ENCODE measurements at places on chromosomes 7 and 10.

DNA sequence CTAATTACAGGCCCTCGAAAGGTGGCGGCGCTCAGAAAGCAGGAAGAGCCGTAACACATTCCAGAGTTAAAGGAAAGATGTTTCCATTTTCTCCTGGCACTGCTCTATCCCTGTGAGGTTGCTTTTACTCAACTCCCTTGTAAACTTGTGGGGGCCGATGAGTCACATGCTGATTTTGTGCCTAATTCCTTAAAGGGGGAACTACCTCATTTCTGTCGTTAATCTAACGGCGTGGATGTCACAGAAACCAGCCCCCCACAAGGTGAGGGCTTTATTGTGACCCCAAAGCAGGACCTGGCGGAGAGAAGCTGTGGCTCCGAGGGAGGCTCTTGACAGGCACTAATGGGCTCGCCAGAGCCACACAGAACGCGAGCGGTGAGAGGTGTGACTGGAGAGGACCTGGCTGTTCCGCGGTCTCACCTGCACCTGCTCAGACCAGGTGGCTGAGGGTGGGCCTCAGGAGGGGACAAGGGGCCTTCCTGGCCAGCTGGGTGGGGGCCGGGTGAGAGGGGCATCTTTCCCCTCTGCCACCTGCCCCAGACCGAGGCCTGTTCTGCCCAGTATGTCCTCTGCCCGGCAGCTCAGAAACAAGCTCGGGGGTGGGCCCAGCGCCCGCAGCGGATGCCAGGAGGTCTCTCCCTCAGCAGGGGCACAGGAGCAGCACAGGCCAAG, 50.9 kb downstream of the CALML3 start:
- no peak for DNase-seq

GRCh38 chr7:2702594-2702957, 14.6 kb downstream of the AMZ1 start:
- DNase-seq = no peak

DNA sequence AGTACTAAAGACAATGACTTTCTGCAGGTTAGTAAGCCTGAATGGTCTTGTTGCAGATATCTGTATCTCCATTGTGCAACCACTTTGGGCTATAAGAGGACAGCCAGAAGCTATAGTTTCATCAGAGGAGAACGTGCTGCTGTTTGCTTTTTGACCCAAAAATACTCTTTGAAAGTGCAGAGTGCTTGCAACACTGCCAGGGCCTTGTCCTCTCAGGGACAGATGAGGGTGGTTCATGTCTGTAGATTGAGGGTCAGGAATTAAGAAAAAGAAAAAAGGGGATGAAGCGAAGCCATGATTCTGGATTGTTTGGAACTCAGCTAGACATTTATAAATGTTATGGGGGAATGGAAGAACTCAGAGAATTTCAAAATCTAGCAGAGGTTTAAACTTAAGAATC, 212.5 kb downstream of the SEC23IP start:
- DNase-seq = no peak

GRCh38 chr10:92997620-92998019, 63.0 kb upstream of the CYP26C1 start:
- no peak for DNase-seq

GRCh38 chr7:46649876-46650275, 728.8 kb upstream of the IGFBP3 start:
- no peak for DNase-seq

GRCh38 chr10:48241332-48241731, 33.2 kb downstream of the FRMPD2 start:
- DNase-seq = no peak

DNA sequence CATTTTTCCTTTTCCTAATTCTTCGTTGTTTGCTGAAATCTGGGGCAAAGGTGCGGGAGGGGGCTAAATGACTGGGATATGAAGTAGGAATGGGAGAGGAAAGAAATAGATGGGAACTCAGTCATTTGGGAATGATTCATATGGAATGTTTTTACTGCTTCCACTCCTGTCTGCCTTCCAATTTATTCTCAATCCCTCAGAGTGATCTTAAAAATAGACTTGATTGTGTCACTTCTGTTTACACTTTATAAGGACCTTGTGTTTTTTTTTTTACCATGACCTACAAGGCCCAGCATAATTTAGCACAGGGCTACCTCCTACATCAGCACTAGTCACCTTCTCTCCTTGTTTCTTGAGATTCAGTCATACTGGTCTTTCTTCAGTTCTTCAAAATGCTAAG, 97.9 kb downstream of the PTEN start:
- DNase-seq = no peak

DNA sequence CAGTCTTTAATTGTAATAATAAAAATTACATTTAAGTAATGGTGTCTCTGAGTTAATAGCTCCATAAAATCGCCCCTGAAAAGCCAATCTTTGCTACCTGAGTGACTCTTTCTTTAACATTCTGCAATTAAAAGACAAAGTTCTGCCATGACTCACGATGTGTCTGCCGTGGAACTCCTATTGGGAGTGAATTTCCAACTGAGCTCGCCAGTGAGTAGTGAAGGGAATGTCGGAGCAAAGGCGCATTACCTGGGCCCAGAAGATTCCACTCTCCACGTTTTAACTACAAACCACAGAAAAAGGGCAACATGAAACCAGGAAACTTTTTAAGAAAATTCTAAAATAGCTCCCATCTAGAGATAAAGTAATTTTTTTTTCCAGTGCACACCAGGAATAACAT, 36.9 kb upstream of the RNF32 start:
- no peak for DNase-seq

GRCh38 chr10:132710746-132711612, 75.0 kb downstream of the NKX6-2 start:
- DNase-seq = no peak

DNA sequence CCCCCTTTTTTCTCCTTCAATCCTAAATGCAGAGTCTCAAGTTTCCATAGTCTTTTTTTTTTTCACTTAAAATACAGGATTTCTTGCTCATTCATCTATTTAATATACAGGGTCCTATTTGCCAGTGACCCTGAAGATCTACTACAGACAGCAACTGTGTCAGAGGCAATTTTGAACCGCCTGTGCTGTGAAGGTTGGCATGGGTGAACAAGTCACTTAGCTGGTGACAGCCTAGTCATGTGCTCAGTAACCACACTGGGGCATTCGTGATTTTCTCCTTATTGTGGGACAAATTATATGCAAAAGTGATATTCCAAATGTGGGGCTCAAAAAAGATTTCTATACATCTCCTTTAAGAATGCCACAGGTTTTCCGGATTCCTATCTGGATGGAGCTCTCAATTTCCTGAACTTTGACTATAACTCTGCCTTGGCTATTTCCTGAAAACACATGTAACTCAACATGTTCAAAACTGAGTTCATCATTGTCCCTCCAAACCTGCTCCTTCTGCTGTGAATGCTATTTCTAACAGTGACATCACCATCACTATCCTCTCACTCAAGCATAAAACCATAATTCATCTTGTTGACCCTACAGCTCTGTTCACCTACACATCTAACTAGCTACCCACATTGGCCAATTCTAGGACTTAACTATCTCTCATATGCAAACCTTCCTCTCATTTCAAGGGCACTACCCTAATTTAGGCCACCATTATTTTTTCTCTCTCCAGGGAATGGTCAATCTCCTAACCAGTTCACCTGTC, 36.7 kb downstream of the CDK6 start:
- DNase-seq = no peak

DNA sequence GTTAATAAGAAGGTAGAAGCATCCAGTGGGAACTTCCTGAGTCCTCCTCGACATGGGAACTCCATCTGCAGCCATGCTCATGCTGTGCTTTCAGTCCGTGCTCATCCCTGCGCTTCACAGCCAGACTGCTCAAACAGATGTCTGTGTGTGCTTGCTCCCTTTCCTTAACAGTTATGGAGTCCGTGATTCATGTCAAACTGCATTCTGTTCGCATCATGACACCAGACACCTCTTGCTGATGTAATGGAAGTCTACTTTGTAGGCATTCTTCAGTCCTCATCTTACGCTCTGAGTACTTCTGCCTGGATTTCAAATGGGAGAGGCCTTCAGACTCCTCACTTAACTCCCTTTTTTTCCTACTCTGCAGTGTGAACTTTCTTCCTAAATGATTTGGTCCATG, 304.9 kb downstream of the SUGCT start:
- no peak for DNase-seq

GRCh38 chr7:155660059-155660757, 15.7 kb downstream of the RBM33 start:
- no peak for DNase-seq

- no peak for DNase-seq
These were observed 12.0 kb downstream of the INPP5F start for GRCh38 chr10:119737823-119738222.

GRCh38 chr10:51139176-51139575, 64.9 kb downstream of the PRKG1 start:
- DNase-seq = no peak

DNA sequence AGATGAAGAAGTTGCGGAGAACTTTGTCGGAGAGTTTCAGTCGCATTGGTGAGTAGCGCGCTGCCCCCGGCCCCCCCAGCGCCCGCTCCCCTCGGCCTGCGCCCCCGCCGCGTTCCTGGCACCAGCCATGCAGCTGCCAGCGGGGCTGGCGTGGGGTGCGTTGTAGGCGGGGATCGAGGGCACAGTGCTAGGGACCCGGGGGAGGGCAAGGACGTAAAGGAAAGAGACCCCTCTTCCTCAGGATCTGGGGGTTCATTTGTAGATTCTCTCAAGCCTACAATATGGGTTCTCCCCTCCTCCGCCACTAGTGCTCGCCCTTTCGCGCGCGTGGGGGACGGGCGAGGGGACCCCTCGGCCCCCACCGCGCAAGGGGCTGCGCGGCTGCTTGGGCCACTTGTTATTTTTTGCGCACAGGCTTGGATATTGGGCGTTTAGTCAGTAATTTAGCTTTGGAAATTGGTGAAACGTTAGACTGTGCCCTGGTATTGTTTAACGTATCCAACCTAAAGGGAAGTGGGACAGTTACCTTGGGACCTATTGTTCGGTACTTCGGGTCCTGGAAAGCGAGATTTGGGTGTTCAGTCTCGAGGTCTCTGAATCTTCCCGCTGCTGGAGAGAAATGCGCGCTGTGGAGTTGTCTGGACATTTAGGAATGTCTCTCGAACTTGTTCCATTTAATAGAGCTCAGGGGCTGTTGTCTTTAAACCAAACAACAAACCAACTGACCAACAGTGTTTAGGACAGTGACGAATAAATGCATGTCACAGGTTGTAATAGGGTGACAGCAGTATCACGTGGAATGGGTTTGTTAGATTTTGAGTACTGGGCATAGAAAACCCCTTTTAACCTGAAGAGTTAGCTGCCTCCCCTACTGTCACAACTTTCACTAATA, 796 bp downstream of the CDK14 start:
- no peak for DNase-seq

DNA sequence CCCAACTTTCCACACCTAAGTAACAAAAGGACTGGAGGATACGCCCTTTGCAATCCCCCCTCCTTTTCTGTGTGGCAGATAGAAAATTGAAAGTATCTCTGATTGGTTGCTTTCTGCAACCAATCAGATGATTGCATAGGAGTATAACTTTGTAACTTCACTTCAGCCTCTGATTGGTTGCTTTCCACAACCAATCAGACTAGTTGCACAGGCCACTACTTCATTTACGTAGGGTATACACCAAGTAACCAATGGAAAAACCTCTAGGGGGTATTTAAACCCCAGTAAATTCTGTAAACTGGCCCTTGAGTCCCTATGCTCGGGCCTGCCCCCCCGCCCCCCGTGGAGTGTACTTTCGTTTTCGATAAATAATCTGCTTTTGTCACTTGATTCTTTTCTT, 1080.4 kb downstream of the CNTNAP2 start:
- DNase-seq = no peak

DNA sequence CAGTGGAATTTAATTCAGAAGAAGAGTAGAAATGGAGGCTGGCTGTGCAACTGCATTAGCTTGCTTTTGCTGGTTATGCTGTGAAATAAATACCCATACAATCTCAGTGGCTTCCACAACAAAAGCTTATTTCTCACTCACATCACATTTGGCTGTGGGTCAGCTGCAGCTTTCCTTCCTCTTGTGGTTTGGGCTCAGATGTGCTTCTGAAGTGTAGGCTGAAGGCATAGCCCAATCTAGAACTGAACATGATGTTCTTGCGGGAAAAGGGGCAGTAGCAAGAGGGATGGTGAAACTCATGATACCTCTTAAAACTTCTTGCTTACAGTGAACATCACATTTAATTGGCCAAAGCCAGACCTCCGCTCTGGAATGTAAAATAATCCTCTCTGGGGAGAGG, 119.9 kb downstream of the HECW1 start:
- DNase-seq = no peak

DNA sequence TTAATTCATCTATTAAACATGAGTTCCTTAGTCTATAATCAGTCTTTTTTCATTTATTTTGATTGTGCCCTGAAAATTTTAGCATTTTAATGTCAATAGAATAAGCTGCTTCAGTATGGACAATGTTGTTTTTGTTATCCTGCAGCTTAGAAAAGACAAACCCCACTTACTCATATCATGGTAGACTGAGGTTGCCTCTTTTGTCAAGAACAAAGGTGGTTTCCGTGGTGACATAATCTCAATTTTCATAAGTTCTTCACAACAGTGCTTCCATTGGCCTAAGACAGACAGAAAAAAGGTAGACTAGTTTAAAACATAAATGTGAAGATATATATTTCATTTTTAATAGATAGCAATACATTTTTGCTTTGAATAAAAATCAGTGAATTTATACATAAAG, 69.1 kb downstream of the RTKN2 start:
- DNase-seq = no peak

DNA sequence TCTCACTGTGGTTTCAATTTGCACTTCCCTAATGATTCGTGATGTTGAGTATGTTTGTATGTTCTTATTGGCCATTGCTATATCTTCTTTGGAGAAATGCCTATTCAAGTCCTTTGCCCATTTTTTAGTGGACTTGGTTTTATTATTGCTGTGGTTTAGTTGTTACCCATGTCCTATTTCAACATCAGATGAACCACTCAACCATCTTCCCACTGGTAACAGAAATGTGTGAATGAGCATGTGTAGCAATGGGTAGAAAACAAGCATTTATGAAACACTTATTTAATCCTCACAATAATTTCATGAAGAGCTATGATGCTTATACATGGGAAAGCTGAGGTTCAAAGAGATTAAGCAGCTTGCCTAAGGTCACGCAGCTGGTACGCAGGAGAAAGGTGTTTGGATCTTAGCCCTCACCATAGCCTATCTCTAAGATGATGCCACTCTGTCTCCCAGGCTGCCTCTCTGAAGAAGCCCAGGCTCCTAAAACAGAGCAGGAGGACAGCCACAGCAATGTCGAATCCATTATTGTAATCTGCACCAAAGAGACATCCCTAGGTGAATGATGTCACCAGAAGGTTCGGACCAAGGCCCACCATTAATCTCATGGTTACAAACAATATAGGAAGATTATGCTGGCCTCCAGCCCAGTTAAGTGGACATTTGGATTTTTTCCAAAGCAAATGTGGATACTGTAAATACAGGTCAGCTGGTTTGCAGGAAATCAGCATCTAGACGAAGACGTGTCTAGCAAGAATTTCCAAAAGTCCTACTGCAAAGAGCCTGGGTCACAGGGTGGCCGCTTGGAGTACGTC, 447.6 kb upstream of the ZMIZ1 start:
- no peak for DNase-seq
